ENCODE measurements at places on chromosomes 2 and 18.

- no peak for DNase-seq
Measured at GRCh38 chr2:45826884-45827635, 175.6 kb downstream of the PRKCE start.

DNA sequence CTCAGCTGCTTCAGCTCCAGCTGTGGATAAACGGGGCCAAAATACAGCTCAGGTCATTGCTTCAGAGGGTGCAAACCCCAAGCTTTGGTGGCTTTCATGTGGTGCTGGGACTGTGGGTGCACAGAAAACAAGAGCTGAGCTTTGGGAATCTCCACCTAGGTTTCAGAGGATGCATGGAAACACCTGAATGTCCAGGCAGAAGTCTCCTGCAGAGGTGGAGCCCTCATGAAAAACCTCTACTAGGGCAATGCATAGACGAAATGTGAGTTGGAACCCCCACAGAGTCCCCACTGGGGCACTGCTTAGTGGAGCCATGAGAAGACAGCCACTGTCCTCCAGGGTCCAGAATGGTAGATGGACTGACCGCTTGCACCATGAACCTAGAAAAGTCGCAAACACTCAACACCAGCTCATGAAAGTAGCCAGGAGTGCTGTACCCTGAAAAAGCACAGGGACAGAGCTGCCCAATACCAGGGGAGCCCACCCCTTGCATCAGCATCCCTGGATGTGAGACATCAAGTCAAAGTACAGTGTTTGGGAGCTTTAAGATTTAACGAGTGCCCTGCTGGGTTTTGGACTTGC, 147.9 kb upstream of the SOX11 start:
- DNase-seq: no peak

DNA sequence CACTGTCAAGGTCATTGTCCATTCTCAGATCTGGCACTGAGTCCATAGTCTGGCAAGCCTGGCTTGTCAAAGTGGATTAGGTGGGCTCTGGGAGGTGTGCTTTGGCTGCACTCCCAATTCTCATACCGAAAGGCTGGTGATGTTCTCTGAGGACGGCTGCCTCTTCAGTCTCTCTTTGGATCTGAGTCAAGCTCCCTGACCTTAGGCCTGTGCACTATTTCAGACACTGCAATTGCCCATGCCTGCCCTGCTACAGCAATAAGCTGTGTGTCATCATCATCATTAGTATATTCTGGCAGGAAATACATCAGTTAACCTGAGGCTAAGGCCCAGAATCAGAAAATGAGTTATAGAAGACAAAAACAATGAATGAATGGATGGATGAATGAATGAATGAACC, 1.6 kb upstream of the SLC5A7 start:
- no peak for DNase-seq

GRCh38 chr2:165070076-165070475, 114.8 kb upstream of the SLC38A11 start:
- no peak for DNase-seq

DNA sequence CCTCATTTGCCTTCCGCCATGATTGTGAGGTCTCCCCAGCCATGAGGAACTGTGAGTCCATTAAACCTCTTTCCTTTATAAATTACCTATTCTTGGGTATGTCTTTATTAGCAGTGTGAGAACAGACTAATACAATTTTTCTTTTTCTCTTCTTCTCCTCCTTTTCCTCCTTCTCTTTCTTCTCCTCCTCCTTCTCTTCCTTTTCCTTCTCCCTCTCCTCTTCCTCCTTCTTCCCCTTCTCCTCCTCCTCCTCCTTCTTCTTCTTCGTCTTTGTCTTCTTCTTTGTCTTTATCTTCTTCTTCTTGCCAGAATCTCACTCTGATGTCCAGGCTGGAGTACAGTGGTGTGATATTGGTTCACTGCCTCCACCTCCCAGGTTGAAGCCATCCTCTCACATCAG, 20.2 kb downstream of the SKA1 start:
- DNase-seq: no peak

- DNase-seq: no peak
Measured at GRCh38 chr18:30163573-30163972, 879.0 kb downstream of the DSC3 start.

DNA sequence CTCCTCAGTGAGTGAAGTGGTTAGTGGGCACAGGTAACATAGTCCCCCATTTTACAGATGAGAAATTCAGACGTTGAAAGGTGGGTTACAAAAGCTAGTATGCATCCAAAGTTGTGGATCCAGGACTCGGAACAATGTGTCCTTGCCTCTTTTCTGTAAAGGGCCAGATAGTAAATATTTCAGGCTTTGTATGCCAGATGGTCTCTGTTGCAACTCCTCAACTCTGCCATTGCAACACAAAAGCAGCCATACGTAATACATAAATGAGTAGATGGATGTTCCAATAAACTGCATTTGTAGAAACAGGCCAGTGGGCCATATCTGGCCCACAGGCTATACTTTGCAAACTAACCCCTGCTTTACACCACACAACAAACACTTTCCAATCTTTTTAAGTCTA, 166.6 kb upstream of the PKDCC start:
- no peak for DNase-seq
